ENCODE measurements at places on chromosomes 3 and 15.

GRCh38 chr3:9167222-9167621 is 82.2 kb downstream of the SRGAP3 start:
- no peak for DNase-seq

- DNase-seq: no peak
Observed at GRCh38 chr3:143337387-143337786, 217.8 kb downstream of the CHST2 start.

GRCh38 chr3:8663177-8664061 is 18.8 kb upstream of the SSUH2 start:
- DNase-seq: peak; percentile 87

- DNase-seq: no peak
Observed at GRCh38 chr15:68268405-68268804, 9.1 kb upstream of the FEM1B start.

DNA sequence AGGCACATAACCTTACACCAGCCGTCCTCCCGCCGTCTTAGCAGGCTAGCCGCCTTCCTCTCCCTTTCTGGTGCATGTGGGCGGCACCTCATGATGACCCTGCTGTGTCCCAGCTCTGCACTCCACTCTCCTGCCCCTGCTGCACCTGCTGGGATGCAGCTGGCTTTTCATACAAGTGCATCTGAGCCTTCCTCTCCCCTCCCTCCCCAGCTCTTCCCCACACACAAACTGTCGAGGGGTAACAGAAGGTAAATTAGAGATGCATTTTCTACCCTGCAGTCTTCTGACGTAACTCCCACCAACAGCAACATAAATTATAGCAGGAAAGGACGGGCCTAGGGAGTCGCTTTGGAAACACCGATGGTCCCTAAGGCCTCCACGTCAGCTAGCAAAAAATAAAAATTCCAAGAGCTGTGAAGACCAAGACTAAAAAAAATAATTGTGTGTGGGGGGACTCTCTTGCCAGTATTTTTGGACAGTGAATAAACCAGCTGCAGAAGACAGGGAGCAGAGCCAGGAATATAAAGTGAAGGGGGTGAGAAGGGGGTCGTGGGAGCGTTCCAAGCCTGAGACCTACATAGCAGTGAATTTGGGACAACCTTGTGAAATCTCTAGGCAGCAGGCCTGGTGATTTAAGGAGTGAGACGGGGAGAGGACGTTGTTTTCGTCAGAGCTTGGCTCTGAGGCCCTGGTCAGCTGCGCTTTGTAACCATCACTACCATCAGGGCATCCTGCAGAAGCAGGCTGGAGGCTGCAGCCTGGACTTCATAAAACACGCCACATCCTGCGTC is 216.2 kb downstream of the ADAMTS17 start:
- no peak for DNase-seq

GRCh38 chr15:80152896-80153876 is at the start of gene FAH:
Gene FAH, plus strand, starts transcription at chr15:80152999. Its CDS starts 56 bp downstream, at chr15:80153055.
- DNase-seq: peak; percentile 76

DNA sequence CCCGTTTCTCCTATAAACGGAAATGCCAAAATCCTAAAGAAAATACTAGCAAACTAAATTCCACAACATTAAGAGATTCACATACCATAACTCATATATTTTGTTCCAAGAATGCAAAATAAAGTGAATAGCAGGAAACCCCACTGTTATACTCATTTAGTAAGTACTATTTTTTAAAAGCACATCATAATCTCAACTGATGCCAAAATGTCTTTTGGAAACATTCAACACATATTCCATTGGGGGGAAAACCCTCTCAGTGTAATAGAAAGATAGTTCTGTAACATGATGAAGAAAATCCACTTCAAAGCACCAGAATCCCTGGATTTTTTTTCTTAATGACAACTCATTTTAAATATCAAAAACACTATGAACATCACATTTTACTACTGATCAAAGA is 93.0 kb upstream of the EIF1B start:
- DNase-seq: no peak

- DNase-seq: peak; percentile 41
Observed at GRCh38 chr3:127482216-127483004, 108.1 kb downstream of the TPRA1 start.

GRCh38 chr3:168801794-168802193 is 706.1 kb upstream of the GOLIM4 start:
- no peak for DNase-seq

GRCh38 chr3:149003653-149004305 is 12.4 kb downstream of the GYG1 start:
- no peak for DNase-seq

DNA sequence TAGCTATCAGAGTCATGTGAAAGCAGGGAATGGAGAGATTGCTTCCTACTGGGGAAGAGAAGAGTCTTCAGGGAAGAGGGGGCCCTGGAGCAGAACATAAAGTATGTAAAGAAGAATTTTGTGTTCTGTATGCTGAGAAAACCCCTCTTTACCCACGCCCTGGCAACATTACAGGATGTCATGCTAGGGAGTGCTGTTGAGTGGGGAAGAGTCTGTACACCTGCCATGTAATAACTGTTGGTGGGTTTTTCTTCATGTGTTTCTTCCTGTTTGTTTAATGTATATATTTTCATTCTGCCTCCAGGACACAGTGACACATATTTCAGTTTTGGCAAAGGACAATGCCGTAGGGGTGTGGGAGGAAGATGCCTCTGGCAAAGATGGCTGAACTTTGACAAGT is 122.8 kb upstream of the LPP start:
- no peak for DNase-seq

- no peak for DNase-seq
Observed at GRCh38 chr3:128351546-128351945, 115.1 kb downstream of the DNAJB8 start.

GRCh38 chr3:71902258-71903111 is 117.5 kb upstream of the PROK2 start:
- no peak for DNase-seq

GRCh38 chr3:39748763-39749162 is 60.6 kb upstream of the MYRIP start:
- DNase-seq: no peak

GRCh38 chr3:166484470-166484869 is 647.2 kb upstream of the BCHE start:
- no peak for DNase-seq

GRCh38 chr3:146124126-146124801 is 36.7 kb downstream of the PLOD2 start:
- no peak for DNase-seq
